ENCODE measurements at places on chromosomes 1 and 21.

DNA sequence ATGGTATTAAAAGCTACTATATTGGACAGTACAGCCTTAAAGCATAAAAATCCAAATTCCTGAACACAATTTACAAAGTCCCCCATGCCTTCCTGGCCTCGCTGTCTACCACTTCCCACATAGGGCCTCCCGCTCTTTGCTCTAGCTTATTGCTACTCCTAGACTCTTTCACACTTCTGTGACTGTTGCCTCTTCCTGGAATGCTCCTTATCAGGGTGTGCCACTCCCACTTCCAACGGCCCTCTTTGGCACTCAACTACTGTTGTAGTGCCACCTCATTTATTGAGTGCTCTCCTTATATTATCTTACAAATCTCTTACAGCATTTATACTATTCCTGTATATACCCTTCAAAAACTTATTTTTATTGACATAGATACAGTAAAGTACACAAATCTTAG, 4.8 kb downstream of the SARS1 start:
- no peak for DNase-seq

DNA sequence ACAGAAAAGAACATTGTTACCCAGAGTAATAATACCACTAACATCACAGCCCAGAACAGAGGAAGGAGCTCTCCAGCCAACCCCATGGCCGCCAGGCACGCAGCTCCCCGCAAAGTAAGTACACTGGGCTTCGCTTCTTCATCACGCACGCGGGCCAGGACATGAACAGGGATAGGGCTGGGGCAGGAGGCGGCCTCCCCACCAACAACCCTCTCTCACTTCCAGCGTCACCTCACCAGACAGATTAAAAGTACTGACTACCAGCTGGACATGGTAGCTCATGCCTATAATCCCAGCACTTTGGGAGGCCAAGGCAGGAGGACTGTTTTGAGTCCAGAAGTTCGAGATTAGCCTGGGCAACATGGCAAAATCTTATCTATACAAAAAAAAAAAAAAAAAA, 78.3 kb downstream of the NPHP4 start:
- DNase-seq: no peak

DNA sequence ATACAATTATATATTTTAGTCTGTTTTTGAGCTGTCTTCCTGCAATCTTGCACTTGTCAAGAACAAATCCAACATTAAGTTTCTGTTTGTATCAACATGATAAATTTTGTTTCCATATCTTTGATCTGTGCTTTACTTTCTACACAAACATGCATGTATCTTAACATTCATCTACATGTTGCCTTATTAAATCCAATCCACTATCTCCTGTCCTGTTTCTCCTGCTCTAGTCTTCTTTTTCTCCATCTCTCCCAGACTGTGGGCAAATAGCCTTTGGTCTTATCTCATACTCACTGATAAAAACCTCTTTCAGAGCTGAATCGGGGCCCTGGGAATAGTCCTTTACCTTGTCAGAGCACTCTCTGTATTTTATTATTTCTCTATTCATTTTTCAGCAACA, 101.3 kb downstream of the PLPPR4 start:
- no peak for DNase-seq

GRCh38 chr1:176693697-176694329, 230.8 kb downstream of the PAPPA2 start:
- no peak for DNase-seq

DNA sequence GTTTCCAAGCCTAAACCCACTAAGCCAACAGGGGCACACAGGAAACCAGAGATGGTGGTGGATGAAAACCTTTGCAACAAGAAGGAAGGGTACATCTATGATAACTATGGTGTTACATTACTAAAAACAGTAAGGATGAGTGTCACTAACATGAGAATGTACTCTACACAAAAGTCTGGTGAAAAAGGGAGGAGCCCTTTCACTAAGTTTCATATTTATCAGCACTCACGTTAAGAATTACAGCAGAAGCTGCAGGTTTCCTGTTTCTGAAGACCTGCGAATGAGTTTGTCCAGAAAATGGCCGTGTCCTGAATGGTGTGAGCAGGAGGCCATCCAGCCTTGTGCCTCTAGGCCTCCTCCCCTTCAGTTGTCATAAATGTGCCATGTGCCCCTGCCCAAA, 17.8 kb downstream of the ABCG1 start:
- DNase-seq: no peak

DNA sequence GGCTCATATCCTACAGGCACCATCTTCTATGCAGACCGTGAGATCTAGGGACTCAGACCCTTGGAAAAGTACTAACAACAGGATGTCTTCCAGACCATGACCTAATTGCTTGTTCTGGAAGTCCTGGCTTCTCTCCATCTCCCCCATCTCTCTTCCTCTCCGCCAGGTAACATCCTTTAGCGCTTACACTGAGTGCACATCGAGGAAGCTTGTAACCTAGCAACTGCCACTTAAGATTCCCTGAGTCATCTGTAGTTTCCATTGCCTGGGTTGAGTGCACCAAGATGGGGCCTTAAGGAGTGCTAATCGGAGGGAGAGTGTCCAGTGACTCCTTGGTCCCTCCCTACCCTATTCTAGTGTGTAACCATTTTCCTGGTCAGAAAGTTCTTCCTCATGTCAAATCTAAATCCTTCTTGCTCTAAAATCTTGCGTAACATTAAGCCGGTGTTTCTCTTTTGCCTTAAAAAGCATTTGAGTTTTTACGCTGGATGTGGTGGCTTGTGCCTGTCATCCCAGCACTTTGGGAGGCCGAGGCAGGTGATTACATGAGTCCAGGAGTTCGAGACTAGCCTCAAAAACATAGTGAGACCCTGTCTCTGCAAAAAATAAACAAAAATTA, 9.7 kb downstream of the KLHDC8A start:
- no peak for DNase-seq

DNA sequence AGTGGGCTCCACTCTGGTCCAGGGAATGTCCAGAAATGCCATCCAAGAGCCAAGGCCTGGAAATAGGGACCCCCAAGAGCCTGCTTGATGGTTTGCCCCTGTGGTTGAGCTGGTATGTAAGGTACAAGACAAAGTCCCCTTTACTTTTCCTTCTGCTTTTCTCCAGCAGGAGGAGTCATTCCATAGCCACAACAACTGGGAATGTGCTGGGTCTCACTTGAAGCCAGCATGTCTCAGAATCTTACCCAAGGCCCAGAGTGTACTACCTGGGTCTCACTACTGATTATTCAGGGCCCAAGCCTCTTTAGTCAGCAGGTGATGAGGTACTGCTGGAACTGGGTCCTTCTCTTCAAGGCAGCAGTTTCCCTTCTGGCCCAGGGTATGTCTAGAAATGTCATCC, 62.1 kb upstream of the CD55 start:
- DNase-seq: no peak

- no peak for DNase-seq
Observed at GRCh38 chr21:16777041-16777720, 735.7 kb upstream of the CXADR start.

- DNase-seq: no peak
Observed at GRCh38 chr1:225511828-225512381, 84.1 kb upstream of the LBR start.

DNA sequence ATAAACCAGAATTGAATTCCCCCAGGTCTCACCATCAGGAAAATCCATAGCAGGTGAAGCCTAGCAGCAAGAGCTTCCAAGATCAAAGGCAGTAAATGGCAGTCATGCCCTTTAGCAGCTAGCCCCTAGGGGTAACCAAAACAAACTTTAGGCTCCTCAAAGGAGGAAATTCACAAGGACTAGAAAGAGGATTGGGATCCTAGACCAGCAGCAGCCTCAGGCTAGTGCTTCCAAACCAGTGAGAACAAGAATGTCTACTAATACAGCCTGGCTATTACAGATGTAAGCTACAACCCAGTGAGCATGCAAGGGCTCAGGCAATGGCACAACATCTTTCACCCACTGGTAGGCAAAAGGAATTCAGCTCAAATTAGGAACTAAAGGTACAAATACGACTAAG, 11.1 kb upstream of the RIMKLA start:
- no peak for DNase-seq

DNA sequence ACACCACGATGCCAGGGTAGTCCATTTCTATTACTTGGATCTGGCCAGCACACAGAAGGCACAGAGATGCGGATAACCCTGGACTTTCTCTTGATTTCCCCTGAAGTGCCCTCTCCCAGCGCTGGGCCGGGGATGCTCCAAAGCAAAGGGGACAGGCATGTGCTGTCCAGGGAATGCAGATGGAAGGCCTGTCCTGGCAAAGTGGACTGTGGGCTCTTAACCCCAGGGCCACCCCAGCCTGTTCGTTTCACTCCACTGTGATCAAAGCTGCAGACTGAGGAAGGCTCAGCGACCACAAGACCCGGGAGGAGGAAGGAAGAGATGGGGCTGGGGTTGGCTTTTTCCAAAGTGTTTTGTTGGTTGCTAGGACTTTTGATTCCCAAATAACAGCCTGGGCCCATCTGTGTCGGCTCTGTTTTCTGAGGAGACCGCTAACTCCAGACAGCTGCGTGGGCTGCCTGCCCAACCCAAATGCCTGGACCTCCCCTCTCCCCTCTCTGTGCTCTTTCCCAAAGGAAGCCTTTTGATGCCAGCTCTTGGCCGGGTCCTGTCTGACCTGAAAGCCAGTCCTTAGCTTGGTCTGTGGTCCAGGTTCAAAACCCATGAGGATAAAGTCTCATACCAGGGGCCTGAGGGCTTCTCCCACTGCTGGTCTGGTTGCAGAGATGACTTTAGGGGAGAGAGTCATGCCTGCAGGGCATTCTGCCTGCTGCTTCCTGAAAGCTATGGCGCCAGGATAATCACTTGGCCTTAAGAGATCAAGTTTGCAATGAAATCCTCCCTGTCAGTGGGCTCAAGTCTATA, 119.6 kb upstream of the CD34 start:
- no peak for DNase-seq

DNA sequence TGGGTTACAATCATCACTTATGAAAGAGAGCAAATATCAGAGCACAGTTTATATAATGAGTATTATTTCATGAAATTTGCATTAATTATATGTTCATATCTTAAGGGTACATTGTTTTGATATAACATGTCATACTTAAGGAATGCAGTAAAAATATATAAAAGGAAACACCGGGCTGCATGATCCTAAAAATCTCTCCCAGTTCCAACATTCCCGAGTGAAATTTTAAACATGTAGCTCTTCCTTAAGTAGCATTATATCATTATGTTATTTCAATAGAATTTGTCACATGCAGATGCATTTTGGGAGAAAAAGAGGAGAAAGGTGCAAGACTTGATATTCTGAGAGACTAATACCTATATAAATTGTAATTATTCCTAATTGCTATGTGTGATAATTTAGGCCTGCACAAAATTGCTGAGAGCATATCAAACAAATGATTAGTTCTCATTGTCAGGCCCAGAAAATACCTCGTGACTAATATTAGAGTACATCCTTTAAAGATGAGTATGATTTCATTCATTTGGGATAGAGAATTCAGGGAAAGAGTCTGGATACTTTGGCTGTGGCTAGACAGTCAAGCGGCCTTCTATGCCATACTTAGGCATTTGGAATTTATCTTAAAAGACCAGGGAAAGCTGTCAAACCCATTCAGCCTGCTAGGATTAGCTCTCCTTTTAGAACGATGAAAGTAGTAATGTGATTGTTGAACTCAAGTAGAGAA, 86.8 kb downstream of the ADGRL2 start:
- DNase-seq: no peak

GRCh38 chr1:43463479-43463878, 9.7 kb upstream of the HYI start:
- DNase-seq: no peak

DNA sequence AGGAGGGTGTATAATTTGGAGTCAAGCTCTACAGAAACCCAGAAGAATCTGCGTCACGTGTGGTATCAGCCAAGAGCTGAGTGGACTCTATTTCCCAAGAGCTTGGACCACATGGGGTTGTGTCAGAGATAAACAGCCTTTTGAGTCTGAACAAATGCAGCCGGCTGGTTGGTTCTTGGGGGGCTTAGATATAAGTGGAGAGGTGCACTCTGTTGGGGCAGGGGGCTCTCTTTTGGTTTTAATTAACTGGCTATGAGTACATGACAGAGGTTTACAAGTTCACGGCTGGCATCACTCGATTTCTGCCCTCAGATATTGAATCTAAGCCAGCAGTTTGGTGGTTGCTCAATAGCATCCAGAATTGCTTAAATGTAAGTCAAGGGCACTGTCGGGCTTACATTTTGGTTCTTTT, 501 bp upstream of the MRAP start:
- no peak for DNase-seq

DNA sequence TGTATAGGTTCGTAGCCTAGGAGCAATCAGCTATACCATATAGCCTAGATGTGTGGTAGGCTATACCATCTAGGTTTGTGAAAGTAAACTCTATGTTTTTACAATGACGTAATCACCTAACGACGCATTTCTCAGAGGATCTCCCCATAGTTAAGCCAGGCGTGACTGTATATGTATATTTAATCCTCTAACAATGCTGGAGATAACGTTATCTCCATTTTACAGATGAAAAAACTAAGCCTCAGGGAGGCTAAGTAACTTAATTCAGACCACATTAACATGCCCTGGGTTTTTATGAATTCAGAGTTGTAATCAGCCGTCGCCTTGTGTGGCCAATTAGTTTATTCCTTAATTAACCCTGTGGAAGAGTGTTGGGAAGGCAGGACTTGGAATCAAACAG, 107.7 kb upstream of the PLXNA2 start:
- no peak for DNase-seq

DNA sequence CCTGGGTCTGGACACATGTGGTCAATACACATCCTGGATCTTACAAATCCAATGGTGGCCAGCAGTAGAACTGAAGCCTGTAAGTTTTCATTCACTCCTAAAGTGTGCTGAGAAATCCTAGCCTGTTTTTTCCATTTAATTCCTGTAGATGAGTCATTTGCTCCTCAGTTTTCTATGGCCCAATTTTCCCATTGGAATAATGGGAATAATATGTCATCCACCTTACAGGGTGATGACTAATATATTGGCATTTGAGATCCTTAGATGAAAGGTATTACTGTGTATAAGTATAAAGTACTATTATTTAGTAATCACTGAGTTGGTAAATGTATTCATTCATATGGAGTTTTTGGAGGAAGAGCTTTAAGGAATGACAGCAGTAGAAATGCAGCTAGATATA, 89.7 kb upstream of the ADAR start:
- no peak for DNase-seq

DNA sequence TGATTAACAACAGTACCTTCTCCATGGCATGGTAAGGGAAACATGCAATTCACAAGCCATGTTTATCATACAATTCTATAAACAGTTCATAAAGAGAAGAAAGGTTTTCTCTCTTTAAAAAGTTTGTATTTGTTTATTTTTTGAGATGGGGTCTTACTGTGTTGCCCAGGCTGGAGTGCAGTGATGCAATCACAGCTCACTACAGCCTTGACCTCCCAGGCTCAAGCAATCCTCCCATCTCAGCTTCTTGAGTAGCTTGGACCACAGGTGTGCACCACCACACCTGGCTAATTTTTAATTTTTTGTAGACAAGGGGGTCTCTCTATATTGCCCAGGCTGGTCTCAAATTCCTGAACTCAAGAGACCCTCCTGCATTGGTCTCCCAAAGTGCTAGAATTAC, 28.0 kb downstream of the SLC37A1 start:
- no peak for DNase-seq

DNA sequence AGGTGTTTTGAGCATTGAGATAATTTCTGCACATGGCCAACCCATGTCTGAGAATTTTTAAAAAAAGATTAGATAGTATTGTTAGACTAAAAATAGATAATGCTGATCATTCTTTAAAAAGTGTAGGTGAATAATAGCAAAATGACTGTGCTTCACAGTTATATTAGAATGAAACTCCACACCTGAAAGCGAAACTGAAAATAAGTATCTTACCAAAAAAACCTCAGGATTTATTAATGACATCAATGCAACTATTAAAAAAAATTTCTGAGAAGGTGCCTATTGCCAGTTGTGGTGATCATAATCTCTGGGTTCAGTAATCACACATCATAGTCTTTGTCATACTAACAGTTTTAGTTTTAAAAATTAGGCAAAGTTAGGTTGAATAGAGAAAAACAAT, 36.5 kb downstream of the PLA2G4A start:
- DNase-seq: no peak

Data from Kasumi-1 (cell line).